ENCODE measurements at places on chromosomes 3 and 15.

- ATAC-seq: no peak
Measured at GRCh38 chr3:47385007-47385406, 4.2 kb downstream of the PTPN23 start.

- ATAC-seq: no peak
Measured at GRCh38 chr15:46854564-46854963, 862.7 kb upstream of the SEMA6D start.

DNA sequence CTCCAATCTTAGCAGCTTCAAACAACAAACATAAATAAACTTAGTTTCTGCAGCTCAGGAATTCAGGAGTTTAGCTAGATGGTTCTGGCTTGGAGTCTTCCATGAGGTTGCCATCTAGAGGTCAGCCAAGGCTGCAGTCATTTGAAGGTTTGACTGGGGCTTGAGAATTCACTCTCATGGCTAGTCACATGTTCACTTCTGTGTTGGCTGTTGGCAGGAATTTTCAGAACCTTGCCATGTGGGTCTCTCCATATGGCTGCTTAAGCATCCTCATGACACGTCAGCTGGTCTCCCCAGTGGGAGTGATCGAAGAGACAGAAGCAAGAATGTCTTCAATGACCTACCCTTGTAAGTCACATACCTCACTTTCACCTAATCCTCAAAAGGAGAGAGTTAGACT, 269.2 kb upstream of the CNTN3 start:
- ATAC-seq: no peak

- ATAC-seq: no peak
Measured at GRCh38 chr15:66864871-66865281, 162.8 kb downstream of the SMAD6 start.

- peak; percentile 30 for ATAC-seq
Measured at GRCh38 chr3:131714585-131715220, 211.9 kb upstream of the MRPL3 start.

- no peak for ATAC-seq
Measured at GRCh38 chr3:144912968-144913367, 941.3 kb downstream of the DIPK2A start.

- ATAC-seq: no peak
Measured at GRCh38 chr3:190338717-190339116, 16.5 kb upstream of the CLDN1 start.

DNA sequence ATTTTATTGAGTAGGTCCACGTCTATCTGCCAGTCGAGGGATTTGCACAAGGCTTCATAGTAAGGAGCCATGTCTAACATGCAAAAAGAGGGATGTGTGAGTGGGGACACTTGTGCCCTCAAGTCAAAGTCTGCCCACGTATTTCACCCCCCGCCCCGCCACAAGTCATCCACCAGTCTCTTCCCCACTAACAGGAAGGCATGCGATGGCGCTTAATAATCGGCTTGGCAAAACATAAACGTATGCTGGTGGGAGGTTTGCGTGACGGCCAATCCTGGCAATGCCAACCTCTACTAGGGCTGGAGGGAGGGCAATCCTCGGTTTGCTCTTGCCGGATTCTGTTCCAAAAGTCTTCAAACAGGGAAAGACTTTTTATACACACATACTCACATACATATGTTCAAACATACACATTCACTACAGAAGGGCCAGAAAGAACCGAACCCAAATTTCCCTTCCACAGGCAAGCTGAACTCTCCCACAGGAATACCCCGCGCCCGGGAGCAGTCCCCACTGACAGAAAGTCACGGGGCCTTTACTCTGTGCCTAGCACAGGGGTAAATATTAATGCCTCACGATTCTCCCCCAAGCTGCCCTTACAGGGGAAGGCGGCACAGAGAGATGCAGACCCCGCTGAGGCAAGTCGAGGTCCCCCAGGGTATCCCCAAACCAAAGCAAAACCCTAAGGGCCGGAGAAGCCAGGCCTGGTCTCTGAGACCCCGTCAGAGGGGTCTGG, 675 bp downstream of the PSMD6 start:
- no peak for ATAC-seq

- no peak for ATAC-seq
Measured at GRCh38 chr15:101641894-101642293, 10.3 kb downstream of the TM2D3 start.

GRCh38 chr3:64360280-64360679, 135.0 kb upstream of the PRICKLE2 start:
- no peak for ATAC-seq

GRCh38 chr3:101827211-101828174, 21.8 kb upstream of the NFKBIZ start:
- ATAC-seq: peak; percentile 89

DNA sequence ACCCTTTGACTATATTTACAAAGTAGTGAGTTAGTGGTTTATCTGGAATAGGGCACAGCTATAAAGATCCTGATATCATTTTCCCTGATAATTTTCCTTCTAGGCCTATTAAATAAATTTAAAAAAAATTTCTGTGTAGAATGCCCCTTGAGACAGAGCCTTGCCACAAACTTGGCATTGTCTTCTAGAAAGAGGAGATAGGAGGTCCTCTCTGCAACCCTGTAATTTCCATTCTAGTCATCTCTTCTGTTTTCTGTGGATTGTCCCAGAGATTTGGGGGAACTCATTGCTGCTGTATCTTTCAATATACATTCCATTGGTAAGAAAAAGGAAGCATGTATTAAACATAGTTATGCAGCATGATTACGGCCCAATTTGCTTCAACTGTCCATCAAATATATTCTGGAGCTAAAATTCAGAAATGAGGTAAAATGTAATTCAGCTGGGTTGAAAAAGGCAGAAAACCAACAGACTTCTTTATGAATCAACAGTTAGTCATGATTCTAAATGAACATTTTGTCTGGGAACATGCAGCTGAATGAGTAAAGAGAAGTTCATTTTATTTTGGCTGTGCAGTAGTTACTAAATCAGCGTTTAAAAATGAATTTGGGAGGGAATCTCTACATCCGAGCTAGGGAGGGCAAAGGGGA, 401.1 kb downstream of the NAALADL2 start:
- no peak for ATAC-seq

DNA sequence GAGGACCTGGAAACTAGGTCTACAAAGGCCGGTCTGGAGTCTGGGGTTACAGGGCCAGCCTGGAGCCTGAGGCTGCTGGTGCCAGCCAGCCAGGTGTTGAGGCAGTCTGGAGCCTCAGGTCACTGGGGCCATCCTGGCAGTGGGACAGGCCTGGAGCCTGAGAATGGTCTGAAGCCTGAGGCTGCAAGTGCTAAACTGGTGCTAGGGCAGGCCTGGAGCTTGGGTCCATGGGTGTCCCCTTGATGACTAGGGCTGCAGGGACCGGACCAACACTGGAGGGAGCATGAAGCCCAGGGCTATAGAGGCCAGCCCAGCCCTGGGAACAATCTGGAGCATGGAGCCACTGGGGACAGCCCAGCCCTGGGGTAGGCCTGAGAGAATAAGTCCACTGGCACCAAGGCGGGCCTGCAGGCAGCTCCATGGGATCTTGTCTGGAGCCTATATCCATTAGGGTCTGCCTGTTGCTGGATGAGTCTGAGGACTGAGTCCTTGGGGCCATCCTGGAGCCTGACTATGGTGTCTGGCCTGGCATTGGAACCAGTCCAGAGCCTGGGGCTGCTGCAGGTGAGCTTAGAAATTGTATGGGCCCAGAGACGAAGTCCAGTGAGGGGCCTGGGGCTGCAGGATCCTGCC, 101.9 kb downstream of the GLDN start:
- no peak for ATAC-seq

- no peak for ATAC-seq
Measured at GRCh38 chr3:55515550-55516246, 28.6 kb upstream of the WNT5A start.

DNA sequence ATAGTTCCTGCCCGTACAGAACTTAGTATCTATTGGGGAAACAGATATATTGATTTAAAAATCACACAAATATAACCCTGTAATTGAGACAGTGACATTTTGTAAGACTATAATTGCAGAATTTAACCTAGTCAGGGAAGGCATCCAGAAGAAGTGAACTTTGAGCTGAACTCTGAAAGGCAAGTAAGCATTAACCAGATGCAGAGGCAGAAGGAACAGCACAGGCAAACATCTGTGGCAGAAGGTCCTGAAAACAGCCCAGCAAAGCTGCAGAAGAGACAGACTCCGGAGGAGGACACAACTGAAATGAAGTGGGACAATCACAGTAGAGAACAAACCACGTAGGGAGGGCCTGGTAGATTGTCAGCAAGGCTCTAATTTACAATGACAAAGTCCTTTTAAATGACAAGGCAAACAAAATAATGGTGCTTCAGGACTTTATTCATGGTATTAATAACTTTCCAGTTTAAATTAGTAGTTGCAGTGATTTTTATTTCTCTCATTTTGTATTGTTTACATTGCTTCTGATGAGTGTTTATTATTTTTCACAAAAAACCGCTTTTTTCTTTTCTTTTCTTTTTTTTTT, 14.5 kb downstream of the BCL2A1 start:
- no peak for ATAC-seq

DNA sequence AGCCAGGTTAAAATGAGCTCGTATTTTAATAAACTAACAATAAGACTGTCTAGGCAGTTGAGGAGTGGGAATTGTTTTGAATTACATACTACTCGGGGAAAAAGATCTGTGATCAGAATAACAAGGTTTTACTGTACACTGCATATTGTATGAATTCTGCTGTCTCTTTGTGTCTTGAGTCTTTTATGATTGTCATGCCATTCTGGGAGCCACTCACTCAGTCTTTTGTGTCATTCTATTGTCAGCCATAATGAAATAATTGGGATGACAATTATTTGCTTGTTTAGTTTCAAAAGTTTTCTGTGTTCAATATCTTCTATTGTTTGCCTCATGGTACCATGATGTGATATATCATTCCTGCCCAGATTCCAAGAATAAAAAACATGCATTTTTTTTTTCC, 339.6 kb upstream of the TBL1XR1 start:
- ATAC-seq: no peak

- peak; percentile 21 for ATAC-seq
Measured at GRCh38 chr3:53375019-53375418, 27.7 kb upstream of the DCP1A start.

DNA sequence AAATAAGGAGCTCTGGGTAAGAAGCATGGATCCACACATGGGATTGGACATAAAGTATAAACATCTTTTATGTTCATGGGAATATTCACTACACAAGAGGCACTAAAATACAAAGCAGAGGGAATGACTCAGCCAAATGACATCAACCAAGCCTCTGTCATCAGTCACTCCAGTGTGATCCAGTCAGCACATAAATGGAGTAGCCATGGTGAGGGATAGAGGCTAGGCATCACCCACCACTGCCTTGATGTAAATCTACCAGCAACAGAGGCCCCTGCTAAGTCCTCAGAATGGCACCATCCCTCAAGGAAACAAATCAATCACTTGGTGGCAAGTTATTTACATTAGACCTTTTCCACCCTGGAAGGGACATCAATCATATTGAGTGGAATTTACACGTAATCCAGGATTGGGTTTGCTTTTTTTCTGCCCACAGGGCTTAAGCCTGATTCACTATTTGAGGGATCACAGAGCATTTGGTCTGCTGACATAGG, 27.2 kb downstream of the VEPH1 start:
- ATAC-seq: no peak

- ATAC-seq: no peak
Measured at GRCh38 chr15:26767169-26767670, 5.6 kb downstream of the GABRB3 start.

GRCh38 chr15:98881526-98882520, 125.8 kb downstream of the PGPEP1L start:
- ATAC-seq: no peak

- ATAC-seq: no peak
Measured at GRCh38 chr3:127767126-127767525, 55.2 kb downstream of the MGLL start.

DNA sequence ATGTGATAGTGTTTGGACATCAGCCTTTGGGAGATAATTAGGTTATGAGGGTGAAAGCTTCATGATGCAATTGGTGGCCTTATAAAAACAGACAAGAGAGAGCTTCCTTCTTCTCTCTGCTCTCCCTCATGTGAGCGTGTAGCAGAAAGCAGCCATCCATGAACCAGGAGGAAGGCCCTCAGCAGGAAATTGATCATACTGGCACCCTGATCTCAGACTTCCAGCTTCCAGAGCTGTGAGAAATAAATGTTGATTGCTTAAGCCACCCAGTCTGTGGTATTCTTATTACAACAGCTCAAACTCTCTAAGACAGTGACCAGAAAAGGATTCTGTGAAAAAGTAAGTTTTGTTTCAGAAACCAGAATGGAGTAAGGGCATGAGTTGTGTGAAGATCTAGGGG, 13.3 kb downstream of the STAC start:
- ATAC-seq: no peak

- no peak for ATAC-seq
Measured at GRCh38 chr3:177946497-177946896, 589.7 kb upstream of the KCNMB2 start.

DNA sequence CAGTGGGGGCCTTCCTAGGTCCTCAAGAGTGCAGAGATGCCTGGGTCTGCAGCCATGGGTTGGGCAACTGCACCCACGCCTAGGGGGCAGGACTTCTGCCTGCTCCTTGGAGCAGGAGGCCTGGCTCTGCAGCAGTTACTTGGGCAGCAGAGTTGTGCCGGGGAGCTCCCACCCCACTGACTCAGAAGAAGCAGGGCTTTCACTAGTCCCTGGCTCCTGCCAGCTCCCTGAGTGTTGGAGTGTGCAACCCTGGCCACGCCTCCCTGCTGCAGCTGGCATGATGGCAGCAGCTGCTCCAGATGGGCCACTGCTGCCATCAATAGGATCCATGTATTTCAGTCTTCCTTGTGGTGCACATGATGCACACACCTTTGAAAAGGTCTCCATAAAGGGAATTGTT, 40.6 kb upstream of the KCNH8 start:
- no peak for ATAC-seq

DNA sequence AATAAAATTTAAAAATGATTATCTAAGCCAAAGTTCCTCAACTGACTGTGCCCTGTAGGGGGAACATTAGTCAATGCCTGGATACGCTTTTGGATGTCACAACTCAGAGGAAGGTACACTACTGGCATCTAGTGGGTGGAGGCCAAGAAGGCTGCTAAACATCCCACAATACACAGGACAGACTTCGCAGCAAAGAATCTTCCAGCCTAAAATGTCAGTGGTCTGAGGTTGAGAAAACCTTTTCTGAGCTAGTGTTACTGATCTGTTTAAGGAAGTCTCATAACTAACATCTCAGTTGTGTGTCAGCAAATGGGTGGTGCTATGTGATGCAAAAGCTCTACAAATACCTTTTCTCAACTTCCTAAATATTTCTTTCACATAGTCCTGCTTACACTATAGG, 20.9 kb upstream of the LDHAL6B start:
- ATAC-seq: no peak

DNA sequence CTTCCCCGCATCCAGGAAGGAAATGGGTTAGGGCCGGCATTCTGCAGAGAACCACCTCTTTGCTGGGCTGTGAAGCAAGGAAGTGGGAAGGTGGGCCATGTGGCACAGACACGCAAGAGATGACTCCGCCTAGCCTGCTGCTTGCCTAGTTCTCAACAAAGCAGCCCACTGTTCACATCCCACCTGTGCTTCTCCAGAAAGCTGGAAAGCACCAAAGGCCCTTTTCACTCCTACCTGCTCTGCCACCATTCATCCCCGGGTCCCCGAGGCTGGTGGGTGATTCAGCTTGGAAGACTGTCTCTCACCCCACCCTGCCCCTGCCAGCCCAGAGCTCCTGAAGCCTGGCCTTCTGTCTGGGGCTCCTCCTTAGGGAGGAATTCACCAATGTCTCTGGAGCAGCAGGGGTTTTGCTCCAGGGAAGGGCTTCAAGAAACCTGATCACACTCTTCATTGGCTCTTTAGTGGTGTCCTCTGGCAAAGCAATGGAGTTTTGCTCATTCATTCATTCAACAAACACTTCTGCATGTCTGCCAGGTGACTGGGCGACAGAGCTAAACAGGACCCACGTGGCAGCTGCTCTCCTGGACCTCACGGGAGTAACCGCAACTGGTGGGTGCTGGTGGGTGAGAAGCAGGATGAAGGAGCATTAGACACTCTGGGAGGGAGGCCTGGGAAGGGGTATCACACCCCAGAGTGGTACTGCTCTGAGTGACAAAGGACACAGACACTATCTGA, 145.4 kb upstream of the TLE3 start:
- ATAC-seq: no peak

Measured in activated CD4-positive, CD25-positive, alpha-beta regulatory T cell treated with anti-CD3 and anti-CD28 coated beads, Interleukin-2, amount 50 U/mL, for 24 hours (primary cell).